ENCODE measurements at places on chromosomes 2 and 18.
A peak's percentile ranks its signal among the peaks of the same experiment; 100 is the strongest.

DNA sequence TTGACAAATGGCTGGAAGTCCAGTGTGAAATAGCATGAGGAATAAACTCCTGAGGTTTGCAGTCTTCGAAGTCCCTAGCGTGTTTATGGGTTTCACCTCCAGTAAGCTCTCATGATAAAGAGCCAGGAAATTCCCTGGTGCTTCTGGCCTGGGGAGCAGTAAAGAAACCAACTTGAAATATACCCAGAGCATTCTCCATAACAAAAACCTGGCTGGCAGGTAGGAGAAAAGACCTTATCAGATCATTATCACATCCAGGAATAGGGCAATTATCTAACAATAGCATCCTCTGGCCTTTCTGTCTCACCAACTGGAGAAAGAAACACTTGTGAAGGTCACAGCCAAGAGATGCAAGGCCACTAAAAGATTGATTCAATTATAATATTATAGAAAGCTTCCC is 513.6 kb upstream of the LRRTM4 start:
- no peak for DNase-seq

- DNase-seq = no peak
Measured at GRCh38 chr18:48904091-48904490, 46.7 kb downstream of the SMAD7 start.

- no peak for DNase-seq
Measured at GRCh38 chr2:237625777-237626176, 1.6 kb upstream of the LRRFIP1 start.

DNA sequence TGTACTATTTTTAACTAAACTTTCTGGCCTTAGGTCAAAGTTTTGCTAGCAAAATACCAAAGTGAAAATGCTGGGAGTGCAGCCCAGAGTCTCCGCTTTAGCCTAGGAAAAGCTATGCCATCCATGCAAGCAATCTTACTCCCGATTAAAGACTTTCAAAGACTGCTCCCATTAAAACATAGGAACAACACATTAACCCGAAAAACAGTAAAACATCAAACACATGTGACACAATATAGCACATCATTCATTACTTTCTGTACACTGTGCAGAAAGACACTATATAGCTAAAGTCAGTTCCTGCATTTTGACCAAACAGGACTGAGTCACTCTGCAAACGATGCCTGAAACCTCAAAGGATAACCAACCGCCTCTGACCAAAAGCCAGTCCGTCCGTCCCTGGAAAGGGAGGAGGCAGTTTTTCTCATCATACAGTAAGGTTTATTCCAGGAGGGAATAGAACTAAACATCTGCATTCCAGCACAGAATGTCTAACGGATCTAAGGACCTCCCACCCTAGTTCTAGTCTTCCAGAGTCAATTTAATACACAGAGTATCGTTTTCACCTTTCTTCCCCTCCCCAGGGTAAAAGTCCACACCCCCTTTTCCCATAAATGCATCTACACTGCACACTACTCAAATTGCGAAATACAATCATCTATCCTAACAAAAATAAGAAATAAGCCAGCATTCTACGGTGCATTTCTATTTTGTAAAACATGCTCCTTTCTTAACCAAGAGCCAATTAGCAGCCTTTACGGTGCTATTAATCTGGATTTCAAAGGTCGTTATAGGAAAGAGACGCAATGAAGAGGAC is 1.7 kb downstream of the ROCK2 start:
- no peak for DNase-seq

GRCh38 chr2:185970148-185970852 is 231.7 kb downstream of the FSIP2 start:
- no peak for DNase-seq

DNA sequence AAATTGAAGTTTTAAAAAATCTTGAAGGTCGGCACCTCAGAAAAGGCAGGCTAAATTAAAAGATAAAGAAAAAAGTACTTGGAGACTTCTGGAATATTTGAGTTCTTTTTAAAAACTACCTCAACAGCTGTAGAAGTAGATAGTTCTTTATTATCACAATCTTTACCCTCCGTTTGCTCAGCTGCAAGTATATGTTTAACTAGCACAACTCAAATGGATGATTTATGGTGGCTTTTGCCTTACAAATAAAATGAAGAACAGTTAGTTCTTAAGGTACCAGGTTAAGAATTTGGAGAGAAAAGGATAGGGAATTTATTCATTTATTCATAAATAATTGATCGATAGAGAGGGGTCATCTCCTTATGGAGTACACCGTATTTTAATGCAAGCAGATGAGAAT is 237.6 kb upstream of the FOSL2 start:
- no peak for DNase-seq

GRCh38 chr2:189268763-189269162 is 89.2 kb upstream of the COL5A2 start:
- DNase-seq = no peak

DNA sequence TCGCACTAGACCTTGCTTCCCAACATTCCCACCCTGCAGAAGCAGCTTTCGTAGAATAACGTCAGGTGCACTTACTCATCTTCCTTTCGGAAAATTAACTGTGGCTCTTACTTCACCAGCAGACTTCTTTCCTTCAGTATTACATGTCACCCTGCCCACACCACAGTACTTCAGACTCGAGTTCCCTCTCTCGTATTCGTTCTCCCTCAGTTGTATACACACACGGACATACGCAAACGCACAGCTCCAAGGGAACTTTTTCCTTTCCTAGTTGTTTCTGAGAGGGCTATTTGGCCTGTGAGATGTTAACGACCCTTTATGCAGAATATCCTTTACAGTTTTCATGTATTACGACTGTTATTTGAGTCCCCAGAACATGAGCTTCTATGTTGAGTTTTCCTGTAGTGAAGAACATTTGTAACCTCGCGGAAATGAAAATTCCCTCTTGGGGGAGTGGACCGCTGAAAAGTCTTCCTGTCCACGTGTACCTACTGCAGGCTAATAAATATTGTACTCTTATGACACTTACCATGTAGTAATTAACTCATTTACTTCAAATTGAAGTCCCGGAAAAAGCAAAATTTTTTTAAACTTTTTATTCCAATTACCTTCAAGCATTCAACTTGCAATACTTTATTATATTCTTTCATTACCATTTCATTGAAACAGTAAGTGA is 908 bp downstream of the ERLEC1 start:
- no peak for DNase-seq

GRCh38 chr2:229370509-229370908 is 99.4 kb upstream of the PID1 start:
- no peak for DNase-seq

- no peak for DNase-seq
Measured at GRCh38 chr2:26407526-26407925, 5.8 kb downstream of the DRC1 start.

GRCh38 chr2:11753886-11754699 is 7.7 kb downstream of the LPIN1 start:
- DNase-seq = peak; percentile 71

Measured in stimulated activated CD8-positive, alpha-beta memory T cell treated with anti-CD3 and anti-CD28 coated beads, Interleukin-7, amount 100 ng/mL, for 4 hours (primary cell).